ENCODE measurements at places on chromosomes 4 and X.

DNA sequence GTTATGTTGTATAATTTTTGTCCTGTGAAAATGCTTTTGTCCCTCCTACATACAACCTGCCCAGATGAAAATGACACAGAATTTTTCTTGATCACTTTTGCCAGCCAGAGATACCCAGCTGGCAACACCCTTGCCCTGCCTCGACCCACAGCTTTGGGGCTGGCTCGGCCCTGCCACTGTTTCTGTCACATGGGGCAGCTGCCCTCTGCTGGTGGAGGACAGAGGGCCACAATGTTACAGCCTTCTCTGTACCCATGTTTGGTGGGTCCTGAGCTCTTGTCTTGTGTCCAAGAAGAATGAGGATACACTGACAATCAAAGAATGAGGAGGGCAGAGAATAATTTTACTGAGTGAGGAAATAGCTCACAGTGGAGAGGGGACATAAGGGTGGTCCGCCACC, 31.1 kb downstream of the BMP15 start:
- DNase-seq, result no peak

- no peak for DNase-seq
Observed at GRCh38 chr4:23667659-23668058, 222.2 kb downstream of the PPARGC1A start.

DNA sequence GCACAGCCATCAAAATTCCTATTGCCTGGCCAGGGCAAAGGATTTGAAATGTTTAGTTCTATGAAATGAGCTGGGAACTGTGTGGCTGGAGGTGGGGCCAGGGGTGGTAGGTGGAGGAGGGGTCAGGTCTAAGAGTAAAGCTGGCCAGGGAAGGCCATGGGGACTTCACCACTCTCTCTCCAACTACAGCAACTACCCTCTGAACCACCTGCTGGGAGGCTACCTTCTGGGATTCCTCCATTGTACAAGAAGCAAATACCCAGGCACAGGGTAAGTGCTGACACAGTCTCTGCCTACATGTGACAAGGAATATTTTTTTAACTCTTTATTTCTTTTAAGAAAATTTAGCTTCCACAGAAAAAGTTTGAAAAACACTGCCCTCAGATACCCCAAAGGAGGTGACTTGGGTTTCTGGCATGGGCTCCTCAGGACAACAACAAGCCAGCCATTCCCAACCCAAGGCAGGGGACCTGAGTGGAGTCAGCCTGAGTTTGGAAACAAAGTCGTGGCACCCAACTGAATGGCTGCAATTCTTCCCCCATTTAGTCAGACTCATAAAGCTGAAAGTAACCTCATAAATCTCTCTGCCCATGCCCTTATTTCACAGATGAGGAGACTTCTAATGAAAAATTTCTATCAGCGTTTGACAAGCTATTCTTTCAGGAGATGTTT, 593.8 kb upstream of the DIPK2B start:
- DNase-seq, result no peak

DNA sequence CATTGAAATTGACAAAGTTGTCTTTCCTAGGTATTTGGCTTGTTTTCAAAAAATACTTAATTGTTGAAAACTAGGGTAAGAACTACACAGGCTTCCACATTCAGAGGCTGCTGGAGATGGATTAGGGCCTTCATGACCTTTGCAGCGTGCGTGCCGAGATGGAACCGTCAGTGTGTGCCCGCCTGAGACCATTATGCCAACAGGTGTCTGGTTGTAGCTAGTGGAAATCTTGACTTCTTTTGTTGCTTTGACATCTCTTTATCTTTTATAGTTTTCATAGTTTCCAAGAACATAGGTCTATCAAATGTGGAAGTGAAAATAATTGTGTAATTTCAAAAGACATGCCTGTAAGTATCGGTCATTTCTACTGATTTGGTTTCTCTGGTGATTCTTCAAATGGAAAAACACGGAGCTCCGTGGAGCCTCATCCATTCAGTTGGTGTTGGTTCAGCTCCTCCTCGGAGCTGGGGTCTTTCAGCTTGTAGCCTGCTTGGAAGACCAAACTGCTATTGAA, 38.9 kb upstream of the CLCN4 start:
- DNase-seq, result no peak

- no peak for DNase-seq
Observed at GRCh38 chrX:80266979-80267378, 153.3 kb upstream of the TENT5D start.

- DNase-seq, result no peak
Observed at GRCh38 chrX:41381685-41382084, 47.7 kb downstream of the DDX3X start.

All from esophagus squamous epithelium (tissue), 5 donors.